GM23248 (cell line): ENCODE measurements at places on chromosomes 4 and X.

DNA sequence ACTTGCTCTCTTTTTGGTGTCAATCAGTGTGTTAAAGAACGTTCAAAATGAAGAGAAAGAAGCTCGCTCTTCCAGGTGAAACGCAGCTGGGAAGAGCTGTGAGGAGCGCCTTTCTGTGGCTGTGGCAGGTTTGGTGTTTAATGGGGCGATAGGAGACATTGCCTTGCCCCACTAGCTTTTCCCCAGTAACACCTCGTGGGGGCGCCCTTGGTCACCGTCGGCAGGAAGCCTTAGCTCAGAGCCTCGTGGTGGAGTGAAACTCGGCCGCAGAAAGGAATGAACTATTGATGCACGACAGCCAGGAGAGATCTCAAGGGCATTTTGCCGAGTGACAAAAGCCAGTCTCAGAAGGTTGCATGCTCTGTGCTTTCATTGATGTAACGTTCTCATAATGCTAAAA, 65.1 kb downstream of the GPR143 start:
- no peak for DNase-seq

DNA sequence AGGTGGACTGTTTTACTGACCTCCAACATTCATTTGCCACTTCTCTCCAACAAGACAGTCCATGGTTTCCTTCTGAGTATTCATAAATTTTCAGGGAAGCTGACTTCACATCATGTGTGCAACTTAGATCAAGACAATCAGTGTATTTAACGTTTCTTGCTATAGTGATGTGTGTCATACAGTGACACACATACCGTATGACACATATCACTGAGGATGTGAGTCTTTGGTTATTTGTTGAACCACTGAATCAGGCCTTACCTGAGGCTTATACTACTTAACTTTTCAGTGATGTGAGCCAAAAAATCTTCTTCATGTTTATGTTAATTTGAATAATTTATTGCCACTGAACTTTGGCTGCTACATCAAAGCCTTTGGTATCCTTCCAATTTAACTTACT, 166.8 kb downstream of the BMPR1B start:
- DNase-seq: no peak

DNA sequence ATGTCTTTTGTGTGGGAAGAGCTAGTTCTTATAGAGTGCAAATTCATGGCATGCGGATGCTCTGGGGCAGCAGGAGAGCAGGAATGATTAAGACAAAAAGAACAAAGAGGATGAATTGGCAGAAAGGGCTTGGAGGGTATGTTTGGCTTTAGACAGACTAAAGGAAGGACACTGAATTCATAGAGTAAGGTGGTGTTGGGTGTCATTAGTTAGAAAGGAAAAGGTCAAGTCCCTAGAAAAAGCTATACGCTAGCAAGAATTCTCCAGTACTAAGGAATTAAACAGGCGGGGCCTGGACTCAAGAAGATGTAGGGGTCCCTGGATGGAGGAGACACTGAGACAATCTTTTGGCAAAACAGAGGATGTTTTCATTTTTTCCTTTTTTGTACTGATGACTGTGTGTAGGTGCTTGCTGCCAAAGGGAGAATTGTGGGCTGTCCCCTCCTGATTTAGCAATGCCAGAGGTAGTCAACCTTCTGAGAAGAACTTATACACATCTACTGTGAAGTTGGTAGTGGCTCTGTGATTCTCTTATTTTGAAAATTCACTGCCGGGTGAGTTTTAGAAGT, 391.0 kb downstream of the SPRY1 start:
- DNase-seq: peak; percentile 35

GRCh38 chr4:7554905-7555304, 120.2 kb upstream of the PSAPL1 start:
- DNase-seq: no peak

DNA sequence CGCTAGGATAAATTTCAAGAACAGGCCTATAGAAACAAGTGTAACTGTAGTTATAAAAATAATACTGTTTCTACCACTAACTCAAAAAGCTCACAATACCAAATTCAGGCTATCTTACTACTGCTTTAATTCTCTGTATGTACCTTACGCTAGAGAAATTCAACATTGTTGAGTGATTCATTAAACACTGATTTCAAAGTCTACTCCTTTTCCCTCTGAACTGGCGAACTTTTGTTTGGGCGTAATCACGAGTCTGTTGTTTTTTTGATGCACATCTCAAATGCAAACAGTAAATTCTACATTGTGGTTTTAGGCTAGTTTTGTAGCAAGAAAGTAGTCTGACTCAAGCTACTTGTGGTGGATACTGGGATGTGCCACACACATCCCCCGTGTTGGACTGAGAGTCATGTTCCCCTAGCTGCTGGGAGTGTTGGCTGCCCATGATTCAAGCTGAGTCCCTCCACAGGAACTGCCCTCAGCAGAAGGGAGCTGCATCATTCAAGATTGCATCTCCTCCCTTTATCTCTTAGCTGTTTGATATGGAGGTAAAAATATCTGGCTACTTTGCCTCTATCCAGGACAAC, 406.1 kb downstream of the RAPGEF2 start:
- DNase-seq: no peak

DNA sequence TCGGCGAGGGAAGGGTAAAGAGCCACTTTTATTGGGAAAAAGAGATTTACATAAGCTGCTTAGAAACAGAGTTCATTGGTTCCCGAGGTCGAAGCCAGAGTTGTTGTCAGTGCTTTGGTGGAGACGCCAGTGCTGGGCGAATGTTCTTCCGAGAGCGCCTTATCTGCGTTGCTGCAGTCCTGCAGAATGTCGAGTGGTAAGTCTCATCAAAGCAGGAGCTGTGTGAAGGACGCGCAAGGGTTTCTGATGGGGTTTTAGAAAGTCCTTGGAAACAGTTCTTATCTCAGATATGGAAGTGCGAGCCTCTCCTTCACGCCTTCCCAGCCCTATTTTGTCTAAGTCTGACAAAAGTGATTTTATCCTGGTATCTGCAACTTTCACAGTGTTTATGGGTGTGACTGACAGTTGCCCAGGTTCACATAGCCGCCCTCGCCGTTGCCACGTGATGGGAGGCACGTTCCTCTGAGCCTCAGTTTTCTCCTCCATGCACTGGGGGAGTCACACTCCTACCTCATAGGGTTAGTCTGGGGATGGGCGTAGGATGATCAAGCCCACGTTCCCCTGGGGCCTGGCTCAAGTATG, 47.3 kb upstream of the NSG1 start:
- peak; percentile 4 for DNase-seq

DNA sequence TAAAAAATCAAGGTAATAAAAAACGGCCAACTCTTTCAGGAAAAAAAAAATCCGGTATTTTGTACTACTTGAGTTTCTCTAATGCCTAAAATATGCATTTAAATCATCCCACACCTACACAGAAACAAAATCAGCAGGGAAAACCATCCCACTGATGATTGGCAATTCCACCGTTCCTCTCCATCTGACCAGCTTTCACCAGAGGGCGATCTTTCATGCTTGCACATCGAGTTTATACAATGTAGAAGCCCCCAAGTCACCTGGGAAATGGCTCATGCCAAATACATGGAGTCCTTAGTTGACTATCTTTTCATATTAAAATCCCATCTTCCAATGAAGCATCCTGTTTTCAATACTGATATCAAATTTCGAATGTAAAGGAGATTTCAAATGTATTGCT, 69.2 kb downstream of the PTCHD1 start:
- no peak for DNase-seq

DNA sequence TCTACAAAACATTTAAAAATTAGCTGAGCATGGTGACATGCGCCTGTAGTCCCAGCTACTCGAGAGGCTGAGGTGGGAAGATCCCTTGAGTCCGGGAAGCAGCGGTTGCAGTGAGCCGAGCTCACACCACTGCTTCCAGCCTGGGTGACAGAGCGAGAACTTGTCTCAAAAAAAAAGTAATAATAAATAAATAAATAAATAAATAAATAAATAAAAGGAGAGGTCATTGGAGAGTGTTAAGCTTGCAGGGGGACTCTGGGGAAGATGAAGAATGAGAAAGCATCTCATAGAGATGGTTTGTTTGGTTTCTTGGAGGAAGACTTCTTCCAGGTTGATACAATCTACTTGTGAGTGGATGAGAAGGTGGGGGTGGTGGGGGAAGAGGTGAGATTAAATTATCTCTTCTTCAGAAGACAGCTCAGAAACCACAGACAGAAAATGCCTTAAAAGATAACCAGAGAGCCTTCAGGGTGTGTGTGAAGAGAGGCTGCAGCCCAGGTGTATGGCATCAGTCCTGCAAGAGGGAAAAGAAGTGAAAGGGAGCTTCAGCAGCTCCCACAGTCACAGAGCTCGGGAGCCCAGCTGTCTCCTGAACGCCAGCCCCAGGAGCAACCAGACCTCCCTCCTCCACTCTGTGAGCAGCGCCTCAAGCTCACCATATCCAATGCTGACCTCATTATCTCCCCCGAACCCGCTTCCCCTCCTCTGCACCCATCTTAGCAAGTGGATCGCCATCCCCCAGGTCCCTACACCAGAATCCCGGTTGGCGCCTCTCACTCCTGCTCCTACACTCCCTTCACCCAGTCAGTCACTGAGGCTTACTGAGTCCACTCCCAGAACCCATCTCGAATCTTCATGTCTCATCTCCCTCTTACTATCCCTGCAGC, 48.2 kb downstream of the RBM47 start:
- no peak for DNase-seq

DNA sequence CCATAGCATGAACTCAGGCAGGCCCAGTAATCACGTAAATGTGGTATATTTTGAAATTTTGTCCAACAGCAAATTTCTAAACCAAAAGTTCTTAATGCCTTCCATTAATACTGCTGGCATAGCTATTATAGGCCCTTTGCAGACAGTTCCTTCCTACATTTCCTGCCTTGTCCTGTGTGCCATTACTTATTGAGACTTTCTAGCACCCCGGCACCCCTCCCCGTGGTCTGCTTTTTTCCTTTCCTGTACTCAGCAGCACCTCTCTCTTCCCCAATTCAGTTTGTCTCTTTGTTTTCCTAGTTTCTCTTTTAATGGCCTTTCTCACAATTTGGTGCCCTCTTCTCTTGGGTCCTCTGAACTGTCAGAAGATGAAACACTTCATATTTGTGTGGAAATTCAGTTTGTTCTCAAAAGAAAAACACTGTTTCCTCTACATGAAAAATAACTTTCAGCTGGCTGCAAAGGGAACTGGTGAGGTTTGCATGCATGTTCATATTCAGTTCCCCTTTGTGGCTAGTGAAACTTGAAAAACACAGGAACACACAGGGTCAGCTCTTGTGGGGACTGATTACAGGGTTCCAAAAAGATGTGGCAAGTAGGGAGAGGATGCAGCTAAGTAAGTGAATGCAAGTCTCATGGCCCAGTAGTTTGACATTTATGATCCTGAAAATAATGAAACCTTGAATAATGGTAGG, 17.1 kb downstream of the GPR34 start:
- DNase-seq: no peak

DNA sequence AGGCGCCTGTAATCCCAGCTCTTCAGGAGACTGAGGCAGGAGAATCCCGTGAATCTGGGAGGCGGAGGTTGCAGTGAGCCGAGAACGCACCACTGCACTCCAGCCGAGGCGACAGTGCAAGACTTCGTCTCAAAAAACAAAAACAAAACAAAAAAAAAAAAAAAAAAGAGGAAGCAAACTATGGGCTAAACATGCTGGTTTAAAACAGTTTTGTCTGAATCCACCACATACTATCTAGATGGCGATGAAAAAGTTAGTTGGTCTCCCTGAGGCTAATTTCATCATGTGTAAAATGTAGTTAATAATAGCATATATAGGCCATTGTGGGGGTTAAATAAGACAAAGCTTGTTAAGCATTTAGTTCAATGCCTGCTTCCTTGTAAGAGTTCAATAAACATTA, 451.1 kb downstream of the RPA4 start:
- DNase-seq: no peak

DNA sequence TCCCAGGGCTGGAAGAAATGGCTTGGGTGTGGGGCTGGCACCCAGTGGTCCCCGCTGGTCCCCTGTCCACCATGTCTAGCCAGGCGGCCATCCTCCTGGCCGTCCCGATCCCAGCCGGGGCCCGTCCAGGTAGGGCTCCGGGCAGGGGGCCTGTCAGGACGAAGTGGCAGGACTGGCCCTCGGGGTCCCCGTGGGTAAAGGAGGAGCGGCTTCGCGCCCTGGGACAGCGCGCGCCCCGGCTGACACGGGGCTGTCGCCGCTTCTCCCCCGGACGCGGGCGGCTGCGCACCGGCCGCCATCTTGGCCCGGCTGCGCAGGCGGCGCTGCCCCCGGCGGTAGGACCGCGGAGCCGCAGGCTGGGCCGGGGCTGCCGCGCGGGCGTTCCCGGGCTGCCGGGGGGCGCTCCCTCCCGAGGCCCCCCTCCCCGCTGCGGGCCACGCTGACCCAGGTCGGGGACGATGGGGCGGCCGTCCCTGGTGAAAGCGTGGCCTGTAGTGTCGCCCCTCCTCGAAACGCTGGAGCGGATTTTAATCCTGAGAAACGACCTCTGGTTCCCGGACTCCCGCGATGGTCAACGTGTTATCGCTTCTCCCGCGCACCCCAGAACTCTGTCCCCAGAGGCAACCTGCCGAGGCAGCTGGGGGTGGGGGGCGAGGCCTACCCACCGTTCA, 60.4 kb upstream of the BCOR start:
- peak; percentile 62 for DNase-seq

- DNase-seq: peak; percentile 67
Measured at GRCh38 chr4:159549098-159549518, 446.2 kb downstream of the RAPGEF2 start.

- DNase-seq: peak; percentile 90
Measured at GRCh38 chr4:143336781-143337599, at the start of gene GAB1. TSS of gene GAB1 (plus strand) at chr4:143336876. CDS start at chr4:143337189, 313 bp downstream.

- no peak for DNase-seq
Measured at GRCh38 chr4:93144644-93145043, 683.9 kb upstream of the ATOH1 start.

- DNase-seq: no peak
Measured at GRCh38 chr4:76449362-76449767, 14.3 kb downstream of the SHROOM3 start.

DNA sequence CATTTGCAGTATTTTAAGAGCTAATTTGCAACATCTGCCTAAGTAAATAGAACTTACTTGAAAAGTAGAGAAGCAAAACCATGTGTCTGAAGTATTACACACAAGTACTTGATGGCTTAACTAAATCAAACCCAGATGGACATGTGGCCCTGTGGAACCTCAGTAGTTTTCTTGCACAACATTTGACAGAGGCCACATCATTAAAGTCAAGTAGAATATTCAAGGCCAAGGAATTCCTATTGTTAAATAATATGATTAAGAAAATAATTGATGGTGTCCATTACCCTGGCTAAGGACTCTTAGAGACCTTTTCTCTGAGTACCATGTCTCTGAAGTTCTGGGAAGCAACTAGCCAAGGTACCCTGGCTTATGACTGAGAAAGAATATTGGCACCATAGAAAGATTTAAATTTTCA, 135.4 kb upstream of the OTUD4 start:
- DNase-seq: peak; percentile 39

- DNase-seq: no peak
Measured at GRCh38 chrX:101394372-101394771, 3.6 kb downstream of the RPL36A start.

GRCh38 chr4:121096629-121097028, 24.3 kb upstream of the NDNF start:
- DNase-seq: peak; percentile 73
